ENCODE measurements at places on chromosomes 16 and 17.

- no peak for DNase-seq
Measured at GRCh38 chr17:17059301-17059890, 17.1 kb downstream of the MPRIP start.

GRCh38 chr17:78315355-78316114, 44.3 kb downstream of the SOCS3 start:
- peak; percentile 33 for DNase-seq

- no peak for DNase-seq
Measured at GRCh38 chr17:15414532-15415306, 52.7 kb downstream of the CDRT4 start.

DNA sequence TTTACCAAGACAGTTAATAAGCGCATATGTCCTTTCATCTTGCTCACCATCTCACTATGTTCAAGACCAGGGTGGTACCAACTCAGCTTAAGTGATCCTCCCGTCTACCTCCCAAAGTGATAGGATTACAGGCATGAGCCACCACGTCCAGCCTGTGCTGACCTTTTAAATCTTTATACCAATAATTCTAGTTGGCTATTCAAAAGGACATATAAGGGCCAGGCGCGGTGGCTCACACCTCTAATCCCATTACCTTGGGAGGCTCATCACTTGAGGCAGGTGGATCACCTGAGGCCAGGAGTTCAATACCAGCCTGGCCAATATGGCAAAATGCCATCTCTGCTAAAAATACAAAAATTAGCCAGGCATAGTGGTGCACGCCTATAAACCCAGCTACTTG, 2.4 kb downstream of the CEP95 start:
- no peak for DNase-seq

- no peak for DNase-seq
Measured at GRCh38 chr17:36578671-36579070, 13.0 kb upstream of the DHRS11 start.

DNA sequence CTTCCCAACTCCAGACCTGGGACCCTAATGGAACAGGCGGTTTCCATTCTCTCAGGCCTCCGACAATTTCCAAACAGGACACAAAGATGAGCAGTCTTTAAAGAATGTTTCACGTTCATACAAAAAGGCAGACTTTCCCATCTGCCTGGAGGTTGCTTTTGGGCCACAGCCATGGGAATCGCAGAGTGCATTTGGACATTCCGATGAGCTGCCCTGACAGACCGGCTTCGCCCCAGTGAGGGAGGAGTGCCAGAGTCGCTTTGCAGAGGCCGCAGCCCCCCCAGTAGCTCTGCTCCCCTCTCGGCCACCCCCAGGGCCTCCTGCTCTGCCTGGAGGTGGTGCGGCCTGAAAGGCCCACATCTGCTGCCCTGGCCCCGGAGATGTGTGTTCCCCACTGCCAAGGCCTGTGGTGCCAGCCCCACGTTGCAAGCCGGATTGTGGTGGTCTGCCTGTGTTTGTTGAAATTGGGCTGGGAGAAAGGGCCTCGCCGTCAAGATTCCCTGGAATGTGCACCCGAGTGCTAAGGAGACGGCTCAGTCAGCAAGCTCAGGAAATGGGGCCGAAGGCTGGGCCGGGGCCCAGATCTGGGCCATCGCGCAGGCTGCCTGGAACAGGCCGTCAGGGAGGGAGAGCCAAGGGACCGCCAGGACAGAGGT, 89.8 kb downstream of the C16orf95 start:
- no peak for DNase-seq

Measured in occipital lobe (tissue), 3 donors.